Camera-type eye (tissue), 1 donor: ENCODE measurements at places on chromosomes 12 and 14. TPM values are rescaled to one million over a fixed set of nuclear protein-coding genes. Genes with fewer than 3 reads are reported as not detected.

The SLC25A3 gene
- total RNA-seq = 454 TPM

The OLR1 gene
- total RNA-seq = 0.60 TPM

The ACOT6 gene
- not detected for total RNA-seq

The C12orf50 gene
- 0.22 TPM for total RNA-seq

The LALBA gene
- total RNA-seq = not detected

The MCRS1 gene
- total RNA-seq = 53.1 TPM

The STON2 gene
- total RNA-seq = 338 TPM

The KRT7 gene
- total RNA-seq = 12.1 TPM

The GLIPR1L1 gene
- not detected for total RNA-seq

The A2M gene
- 182 TPM for total RNA-seq

The AGAP2 gene
- total RNA-seq = 7.3 TPM
